ENCODE measurements at places on chromosomes 5 and 9.

- DNase-seq, result no peak
Measured at GRCh38 chr9:98330831-98331230, 75.4 kb upstream of the TBC1D2 start.

DNA sequence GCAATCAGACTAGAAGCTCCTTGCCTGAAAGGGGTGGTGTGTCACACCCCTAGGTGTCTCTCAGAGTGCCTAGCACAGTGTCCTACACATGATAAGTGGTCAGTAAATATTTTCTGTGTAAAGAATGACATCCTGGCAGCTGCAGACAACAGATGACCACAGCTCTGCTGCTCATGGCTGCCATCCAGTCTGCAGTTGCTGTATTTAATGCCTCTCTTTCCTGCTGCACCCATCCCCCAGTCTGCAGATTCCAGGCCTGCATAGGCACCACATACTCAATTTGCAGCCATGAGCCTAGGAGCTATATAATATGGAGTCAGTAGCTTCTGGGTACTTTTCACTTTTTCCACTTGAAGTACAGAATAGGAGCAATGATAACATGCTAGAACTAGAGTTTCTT, 94.9 kb upstream of the NR4A3 start:
- no peak for DNase-seq

DNA sequence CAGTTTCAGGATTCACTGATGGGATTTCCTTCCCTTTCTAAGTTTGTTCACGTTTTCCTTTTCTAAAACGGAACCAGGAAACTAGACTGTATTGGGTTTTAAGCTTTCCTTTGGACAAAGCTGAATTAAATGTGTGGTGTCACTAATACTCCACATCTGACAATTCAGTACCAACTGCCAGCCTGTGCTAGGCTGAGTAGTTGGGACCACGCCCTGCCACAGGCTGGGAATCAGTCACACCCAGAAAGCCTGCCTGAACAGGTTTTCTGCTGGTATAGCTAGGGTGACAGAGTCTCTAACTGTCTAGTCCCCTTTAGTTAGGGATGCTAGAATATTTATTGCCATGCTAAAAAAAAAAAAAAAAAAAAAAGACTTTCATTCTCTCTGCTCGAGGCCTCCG, 15.6 kb downstream of the SPACA9 start:
- DNase-seq, result no peak

GRCh38 chr5:56175488-56175887, 57.6 kb downstream of the ANKRD55 start:
- no peak for DNase-seq

GRCh38 chr5:137415231-137415681, 83.9 kb downstream of the SPOCK1 start:
- DNase-seq, result no peak

DNA sequence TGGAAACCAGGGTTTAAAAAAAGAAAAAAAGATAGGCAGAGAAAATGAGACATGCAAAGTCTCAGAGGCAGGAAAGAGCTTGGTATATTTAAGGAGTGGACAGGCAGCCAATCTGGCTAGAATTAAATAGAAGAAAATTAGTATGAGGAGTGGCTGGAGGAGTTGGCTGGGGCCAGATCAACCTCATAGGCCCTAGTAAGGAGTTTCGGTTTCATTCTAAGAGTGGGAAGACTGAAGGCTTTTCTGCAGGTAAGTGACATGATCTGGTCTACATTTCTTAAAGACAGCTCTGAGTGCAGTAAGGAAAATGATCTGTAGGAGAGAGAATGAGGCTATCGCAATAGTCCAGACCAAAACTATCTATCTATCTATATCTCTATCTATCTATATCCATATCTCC, 27.5 kb downstream of the ADRB2 start:
- DNase-seq, result no peak

- DNase-seq, result no peak
Measured at GRCh38 chr5:57324181-57324580, 150.3 kb downstream of the GPBP1 start.

DNA sequence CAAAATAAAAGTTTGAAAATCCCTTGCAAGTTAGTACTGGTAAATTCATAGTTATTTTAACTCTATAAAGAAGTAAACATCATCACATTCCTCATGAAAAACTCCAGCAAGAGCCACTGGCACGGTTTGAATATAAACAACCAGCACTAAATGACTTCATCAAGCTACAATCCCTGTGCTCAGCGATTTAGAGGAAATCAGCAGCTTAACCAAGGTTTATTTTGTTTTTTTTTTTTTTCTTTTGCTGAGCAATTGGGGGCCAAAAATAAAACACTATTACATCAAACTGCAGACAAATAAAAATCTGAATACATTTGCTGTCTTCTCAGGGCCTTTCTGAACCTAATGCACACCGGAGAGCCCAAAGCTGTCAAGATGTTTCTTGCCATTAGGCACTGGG, 106.2 kb upstream of the SLC24A2 start:
- DNase-seq, result no peak

DNA sequence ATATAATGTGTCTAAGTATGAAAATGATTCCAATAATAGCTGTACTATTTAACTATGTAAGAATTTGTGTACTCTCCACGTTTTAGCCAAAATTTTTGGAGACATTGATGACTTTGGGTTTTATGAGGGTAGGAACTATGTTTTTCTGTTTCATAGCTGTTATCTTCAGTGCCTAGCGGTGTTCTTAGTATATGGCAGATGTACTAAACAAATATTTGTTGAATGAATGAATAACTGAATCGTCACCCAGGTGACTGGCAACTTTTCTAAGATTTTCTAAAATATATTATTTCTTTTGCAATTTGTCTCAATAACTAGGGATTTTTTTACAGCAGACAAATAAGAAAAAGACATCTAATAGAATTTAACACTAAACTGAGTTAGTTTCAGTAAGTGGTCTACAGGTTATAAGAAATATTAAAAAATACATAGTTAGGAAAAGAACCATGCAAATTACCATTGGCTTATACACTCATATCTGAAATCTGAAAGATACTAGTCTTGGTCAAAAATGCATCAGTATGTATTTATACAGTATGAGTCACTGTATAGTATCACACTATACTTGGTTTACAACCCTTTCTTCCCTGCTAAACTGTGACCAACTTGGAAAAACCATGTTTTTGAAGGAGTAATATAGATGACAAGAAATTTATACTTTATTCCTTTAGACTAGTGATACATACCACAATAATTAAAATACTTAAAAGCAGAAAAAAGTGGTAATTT, 10.5 kb upstream of the ERCC6L2 start:
- DNase-seq, result no peak

All from activated CD4-positive, alpha-beta T cell treated with anti-CD3 and anti-CD28 coated beads, Interleukin-2, amount 50 U/mL, for 1 hour (primary cell).